ENCODE measurements at places on chromosomes 12 and 14.

DNA sequence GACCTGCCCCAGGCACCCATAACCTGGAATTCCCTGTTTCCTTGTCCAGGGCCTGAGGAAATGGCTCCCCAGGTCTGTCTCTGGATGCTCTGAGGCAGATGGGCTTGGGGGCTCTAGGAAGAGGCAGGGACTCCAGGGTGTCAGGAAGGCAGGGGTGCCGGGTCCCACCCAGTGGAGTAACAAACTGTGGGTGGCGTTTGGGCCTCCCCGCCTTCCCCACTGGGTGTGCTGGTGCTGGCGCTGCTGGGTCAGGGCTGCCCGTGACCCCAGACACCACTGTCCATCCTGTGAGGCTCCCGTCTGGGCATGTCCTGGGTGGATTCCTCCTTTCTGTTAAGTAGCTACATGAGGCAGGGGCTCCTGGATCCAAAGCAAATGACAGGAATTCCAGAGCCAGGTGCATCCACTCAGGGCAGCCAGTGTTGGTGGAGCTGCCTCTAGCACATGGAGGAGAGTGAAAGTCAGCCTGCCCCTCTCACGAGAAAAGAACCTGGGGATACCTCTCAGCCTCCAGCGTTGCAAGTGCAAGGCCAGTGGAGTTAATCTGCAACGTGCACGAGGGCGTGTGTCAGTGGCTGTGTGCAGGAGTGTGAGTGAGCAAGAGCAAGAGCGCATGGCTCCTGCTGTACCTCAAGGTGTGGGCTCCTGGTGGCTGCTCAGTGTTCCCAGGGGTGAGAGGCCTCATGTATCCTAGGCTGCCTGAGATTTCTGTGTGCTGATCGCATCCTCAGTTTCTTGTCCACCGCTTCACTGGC lies 403.1 kb downstream of the TMEM121 start:
- DNase-seq = no peak

DNA sequence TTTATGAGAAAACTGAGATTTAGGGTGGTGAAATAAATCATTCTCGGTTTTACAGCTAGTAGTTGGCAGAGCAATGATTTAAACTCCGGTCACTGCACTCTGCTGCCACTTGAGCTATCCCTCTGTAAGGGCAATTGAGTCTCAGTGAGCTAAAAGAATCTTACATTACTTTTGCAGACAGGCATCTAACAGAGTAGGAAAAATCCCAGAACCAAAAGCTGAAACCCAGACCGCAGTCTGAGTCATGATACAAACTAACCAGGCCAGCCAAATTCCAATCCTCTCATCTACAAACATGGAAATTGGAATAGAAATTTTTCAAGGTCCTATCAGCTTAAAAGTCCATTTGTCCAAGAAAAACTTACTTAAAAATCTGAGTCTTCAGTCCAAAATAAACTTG lies 73.7 kb downstream of the ANKS1B start:
- DNase-seq = no peak

- no peak for DNase-seq
Observed at GRCh38 chr14:101025131-101025530, 121.6 kb upstream of the RTL1 start.

DNA sequence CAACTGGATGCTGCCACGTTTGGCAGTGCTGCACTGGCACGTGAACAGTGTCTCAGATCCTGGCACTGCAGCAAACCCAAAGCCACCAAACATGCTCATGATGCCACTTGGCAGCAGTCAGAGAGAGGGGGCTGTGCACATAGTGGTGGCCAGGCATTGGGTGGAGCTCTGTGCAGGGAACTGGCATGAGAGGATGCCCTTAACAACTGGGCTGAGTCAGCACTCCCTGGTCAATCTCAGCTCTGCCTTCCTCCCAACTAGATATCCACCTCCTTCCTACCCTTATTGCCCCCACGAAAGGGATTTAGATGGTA lies 37.0 kb downstream of the ZFHX2 start:
- DNase-seq = no peak

DNA sequence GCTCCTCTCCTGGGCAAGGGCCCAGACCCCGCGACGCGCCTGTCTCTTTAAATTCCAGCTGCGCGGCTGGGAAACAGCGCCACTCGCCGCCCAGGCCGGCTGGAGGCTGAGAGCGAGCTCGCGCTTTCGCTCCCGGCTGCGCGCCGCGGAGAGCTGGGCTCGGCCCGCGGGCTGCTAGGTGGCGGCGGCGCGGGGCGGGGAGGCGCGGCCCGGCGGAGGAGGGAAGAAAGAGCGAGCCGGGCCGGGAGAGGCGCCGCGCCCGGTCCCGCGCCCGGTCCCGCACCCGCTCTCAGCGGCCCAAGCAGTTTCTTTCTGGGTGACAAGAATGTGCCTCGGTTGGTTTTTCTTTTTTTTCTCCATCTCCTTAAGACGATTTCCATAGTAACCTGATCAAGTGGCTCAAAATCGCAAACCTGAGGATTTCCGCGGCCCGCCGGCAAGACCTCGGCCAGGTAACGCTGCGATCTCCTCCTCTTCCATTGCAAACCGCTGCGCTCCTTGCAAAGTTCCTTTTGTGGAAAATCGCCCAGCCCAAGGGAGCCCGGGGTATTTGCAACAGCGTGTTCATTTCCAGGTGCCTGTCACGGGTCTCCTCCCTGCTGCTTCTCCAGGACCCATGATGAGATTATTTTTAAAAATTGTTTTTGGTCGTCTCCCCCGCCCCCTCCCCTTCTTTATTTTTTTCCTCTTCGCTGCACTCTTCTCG lies 259.5 kb upstream of the E2F7 start:
- peak; percentile 17 for DNase-seq

- no peak for DNase-seq
Observed at GRCh38 chr14:88868558-88869159, 44.2 kb downstream of the TTC8 start.

Data from stimulated activated CD4-positive, alpha-beta T cell treated with anti-CD3 and anti-CD28 coated beads, Interleukin-2, amount 100 ng/mL, for 48 hours (primary cell).